Stimulated activated CD8-positive, alpha-beta memory T cell treated with anti-CD3 and anti-CD28 coated beads, Interleukin-4, amount 100 ng/mL, for 48 hours (primary cell): ENCODE measurements at places on chromosomes 1 and 21.
A peak's percentile ranks its signal among the peaks of the same experiment; 100 is the strongest.

- no peak for DNase-seq
Observed at GRCh38 chr1:228846952-228847351, 111.7 kb downstream of the RHOU start.

GRCh38 chr1:41249319-41249718 is 7.2 kb upstream of the SCMH1 start:
- no peak for DNase-seq

- DNase-seq = no peak
Observed at GRCh38 chr1:101280942-101281654, 44.3 kb downstream of the S1PR1 start.

DNA sequence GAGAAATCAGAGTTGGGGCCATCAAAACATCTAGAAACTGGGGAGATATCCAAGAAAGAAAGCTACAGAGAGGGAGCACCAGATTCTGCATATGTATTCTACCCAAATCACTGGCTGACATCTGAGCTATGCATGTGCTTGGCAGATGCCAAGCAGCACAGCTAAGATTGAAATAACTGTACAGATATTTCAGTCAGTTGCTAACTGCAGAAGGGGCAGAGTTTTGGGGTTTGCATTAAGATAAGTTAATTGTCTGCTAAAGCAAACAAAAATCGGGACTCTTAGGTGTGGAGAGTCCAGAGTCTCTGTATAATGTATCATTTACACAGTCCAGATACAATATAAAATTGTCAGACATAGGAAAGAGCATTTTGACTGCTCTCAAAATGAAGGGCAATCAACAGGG is 437.1 kb downstream of the PTBP2 start:
- DNase-seq = no peak

DNA sequence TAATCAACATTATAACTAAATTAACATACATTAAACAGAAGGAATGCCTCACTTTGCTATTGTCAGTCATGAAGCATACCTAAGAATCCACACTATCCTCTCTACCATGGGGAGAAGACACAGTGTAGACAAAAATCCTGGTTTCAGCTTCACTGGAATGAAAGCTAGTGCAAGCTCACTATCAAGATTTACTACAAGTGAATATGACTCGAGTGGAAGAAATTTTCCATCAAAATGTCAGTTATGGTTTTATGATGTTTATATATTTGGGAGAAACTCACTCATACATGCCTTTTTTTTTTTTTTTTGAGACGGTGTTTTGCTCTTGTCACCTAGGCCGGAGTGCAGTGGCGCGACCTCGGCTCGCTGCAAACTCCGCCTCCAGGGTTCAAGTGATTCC is 424.3 kb downstream of the KCNT2 start:
- no peak for DNase-seq

- DNase-seq = peak; percentile 23
Observed at GRCh38 chr1:109918671-109919070, 8.0 kb downstream of the CSF1 start.

- DNase-seq = no peak
Observed at GRCh38 chr1:226644541-226645176, 94.4 kb downstream of the ITPKB start.

DNA sequence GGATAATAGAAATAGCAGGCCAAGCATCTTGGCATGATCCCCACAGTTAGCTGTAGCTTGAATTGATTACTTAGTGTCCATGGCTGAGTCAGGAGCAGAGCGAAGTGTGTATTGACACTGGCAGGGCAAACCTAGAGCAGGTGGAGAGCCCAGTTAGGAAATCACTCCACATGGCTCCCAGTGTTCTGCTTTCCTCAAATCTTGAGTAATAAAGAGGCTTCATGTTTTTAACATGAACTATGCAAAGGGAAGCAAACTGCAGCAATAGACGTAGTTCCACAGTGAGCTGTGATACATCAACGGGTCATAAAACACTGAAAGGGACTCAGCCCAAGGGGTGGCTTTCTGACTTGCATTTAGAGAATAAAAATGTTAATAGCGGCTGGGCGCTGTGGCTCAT is 28.9 kb downstream of the RHEX start:
- no peak for DNase-seq

GRCh38 chr1:167714098-167714438 is 7.7 kb upstream of the MPZL1 start:
- peak; percentile 82 for DNase-seq

DNA sequence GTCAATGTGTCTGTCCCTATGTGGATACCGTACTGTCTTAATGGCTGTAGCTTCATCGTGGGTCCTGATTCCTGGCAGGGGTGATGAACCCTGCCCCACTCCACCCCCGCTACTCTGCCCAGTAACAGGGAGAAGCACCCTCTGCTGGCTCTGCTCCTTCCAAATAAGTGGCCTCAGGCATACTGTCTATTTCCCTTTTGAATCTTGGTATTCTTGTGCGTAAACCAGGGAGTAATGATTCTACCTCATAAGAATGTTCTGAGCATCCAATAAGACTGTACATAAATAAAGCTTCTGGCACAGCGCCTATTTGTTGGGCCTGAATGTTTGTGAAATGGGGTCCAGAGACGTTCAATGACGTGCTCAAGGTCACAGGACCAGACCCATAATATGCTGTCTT is 35.2 kb upstream of the CTPS1 start:
- DNase-seq = no peak

- no peak for DNase-seq
Observed at GRCh38 chr1:51000651-51001050, 30.6 kb downstream of the CDKN2C start.

DNA sequence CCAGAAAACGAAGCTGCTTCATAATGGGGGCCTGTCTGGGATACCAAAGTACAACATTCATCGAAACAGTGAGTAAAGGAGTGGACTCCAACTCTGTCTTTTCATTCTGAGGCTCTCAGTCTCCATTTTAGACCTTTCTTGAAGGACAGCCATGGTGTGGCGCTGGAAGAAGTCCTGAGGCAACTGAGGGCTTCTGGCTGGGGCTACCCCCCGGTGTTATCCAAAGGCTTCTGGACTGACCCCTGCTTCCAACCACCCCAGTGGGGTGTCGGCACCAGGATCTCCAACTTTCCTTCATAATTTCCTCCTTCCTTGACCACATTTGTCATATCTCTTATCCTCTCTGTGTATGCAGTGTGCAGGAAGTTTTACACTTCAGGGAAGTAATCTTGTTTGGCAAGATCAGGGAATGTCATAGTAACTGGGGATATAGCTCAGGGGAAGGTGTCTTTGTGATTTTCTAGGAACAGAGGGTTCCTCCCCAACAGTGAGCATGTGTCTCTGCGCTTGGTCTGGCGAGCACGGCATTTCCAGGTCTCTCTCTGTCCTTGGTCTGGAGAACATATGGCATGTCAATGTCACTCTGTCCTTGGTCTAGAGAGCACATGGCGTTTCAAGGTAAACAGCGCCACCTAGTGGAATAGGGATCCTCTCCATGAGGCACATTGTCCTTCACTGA is 19.4 kb upstream of the BSDC1 start:
- peak; percentile 79 for DNase-seq

DNA sequence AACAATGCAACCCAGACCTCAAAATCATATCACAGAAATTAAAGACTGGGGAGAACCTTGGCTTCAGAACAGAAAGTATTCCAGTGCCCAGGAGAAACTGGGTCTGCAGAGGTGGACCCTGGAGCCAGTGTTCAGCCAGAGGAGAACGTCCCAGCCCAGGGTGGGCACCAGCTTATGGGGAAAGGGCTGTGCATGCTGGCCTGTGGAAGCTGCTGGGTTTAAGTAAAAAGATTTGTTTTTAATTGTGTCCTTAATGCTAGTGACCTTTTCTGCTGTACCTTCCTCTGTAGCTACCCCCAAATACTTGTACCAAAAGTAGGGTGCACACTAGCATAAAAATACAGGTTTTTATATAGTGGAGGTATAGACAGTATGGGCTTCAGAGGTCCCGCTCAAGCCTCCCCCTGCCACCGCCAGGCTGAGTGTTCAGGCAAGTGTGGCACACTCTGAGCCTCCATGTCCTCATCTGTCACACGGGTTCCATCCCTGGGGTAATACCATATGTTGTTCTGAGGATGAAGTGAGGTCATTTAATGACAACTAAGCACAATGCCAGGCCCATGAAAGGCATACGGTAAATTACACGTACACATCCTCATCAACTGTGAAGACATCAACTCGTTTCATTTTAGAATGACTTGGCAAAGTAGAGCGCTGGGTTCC is 47.0 kb downstream of the SLC37A1 start:
- DNase-seq = no peak

GRCh38 chr21:21963911-21964310 is 965.7 kb downstream of the NCAM2 start:
- DNase-seq = no peak

- DNase-seq = no peak
Observed at GRCh38 chr1:25431955-25432719, 1.4 kb downstream of the MACO1 start.

DNA sequence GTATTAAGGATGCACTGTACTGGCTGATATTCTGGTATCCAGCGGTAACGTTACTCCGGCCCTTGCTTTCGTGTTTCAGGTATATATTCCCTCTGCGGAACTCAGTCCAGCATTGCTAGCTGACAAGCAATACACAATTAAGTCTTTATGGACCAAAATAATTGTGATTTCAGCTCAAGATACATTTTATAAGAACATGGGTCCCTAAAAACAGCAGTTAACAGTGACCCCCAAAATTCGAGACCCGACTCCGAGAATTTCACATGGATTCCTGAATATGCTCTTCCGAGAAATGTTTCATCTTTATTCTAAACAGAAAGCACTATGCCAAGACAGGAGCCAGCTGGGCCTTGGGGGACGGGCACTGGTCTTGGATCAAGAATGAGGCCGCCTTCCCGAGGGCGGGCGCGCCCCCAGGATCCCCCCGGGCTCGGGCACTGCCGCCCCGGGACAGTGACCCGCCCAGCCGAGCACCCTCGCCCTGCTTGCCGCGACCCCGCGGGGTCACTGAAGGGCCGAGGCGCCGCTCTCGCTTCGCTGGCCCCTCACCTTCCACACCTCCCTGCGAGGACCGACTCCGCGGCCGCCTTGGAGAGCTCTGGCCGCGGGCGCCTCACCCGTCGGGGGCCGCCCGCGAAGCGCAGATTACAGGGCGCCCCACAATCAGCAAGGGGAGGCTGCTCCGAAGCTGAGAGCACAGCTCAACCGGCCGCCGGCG is 610 bp downstream of the SCYL3 start:
- DNase-seq = peak; percentile 50

GRCh38 chr1:18849261-18849711 is 10.2 kb downstream of the TAS1R2 start:
- DNase-seq = no peak

- no peak for DNase-seq
Observed at GRCh38 chr1:21260405-21261125, 29.7 kb downstream of the ECE1 start.

DNA sequence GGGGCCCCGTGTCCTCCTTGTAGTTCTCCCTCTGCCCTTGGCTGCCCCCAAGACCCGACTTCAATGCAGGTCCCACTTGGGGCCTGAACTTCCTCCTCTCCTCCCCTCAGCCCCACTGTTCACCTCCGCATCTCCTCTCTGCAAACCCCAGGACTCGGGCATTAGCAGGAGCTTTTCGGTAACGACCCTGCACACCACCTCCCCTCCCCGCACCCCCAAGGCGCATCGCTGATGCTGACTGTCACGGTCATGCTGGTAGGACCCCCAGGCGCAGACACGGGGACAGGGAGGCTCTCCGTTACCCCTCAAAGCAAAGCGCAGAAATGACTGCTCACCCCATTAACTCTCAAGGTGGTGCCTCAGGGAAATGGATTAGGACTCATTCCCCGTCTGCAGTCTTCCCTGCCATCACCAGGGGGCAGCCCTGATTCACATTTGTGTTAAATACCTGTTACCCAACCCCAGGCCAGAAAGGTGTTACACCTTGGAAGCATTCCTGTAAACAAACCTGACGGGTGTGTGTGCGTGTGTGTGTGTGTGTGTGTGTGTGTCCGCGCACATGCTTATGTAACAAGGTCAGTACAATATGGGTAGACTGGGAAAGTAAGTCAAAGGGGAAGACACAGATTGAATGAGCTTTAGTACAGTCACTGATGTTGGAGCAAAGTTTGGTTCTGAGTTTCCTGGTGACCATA is 6.4 kb upstream of the GUCA2B start:
- DNase-seq = peak; percentile 84

- DNase-seq = no peak
Observed at GRCh38 chr1:41607808-41608207, 123.3 kb upstream of the EDN2 start.

- peak; percentile 34 for DNase-seq
Observed at GRCh38 chr21:38777531-38777930, 28.2 kb upstream of the ETS2 start.

DNA sequence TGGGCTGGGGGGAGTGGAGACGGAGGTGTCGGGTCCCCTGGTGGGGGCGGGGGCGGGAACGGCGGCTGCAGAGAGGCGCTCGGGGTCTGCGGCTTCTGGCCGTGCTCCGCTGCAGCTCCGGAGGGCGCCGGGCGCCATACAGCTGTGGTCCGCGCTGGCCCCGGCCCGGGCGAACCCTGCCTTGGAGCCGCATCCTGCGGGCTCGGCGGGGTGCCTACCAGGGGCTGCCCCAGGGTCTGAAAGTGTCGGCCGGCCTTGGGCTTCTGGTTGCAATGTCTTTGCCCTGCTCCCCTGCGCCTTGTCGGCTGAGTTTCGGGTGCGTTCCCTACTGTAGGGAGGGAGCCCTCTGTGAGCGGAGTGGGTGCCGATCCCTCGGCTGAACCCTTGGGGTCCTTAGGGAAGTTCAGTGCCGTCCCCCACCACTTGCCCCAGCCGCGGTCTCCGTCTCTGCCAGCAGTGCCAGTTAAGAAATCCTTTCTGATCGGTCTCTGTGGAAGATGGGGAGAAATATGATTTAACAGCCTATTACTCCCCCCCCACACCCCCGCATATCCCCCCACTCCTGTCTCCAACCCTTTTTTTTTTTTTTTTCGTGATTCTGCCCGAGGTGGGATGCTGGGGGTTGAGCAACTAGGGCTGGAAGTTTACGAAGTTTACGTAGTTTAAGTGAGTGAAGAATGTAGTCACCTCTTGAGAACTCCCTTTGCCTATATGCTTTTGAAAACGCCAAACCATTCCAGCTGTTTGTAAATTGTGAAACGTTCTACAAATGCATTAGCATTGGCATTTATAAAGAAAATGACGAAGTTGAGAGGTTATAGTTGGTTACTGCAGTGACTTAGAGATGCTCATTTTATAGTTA is 588 bp downstream of the NEXN start:
- peak; percentile 45 for DNase-seq

- DNase-seq = no peak
Observed at GRCh38 chr1:7424352-7424890, 346.7 kb upstream of the VAMP3 start.

DNA sequence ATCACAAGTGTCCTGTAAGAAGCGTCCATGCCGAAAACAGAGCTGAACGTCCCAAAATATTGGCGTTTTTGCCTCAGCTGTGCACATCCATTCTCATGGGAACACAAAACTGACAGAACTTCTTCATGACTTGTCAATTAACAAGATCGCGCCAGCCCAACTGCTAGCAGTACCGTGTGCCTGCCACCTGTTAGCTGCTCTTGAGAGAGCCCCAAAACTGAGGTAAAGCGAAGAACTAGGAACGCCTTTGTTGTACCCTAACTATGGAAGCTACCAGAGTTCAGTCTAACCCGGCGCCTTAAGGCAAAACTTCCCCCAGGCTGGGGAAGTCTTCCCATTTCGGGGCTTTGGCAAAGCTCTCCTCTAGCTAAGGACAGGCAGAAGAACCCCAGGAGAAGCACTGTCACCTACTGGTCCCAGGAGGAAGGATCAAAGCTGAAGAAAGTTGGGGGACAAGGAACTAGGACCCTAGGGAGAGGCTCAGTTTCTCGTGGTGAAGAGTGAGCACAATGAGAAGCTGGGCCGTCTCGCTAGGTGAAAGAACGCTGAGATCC is 719 bp downstream of the EYA3 start:
- DNase-seq = peak; percentile 35

GRCh38 chr21:41752231-41752681 is 14.6 kb downstream of the RIPK4 start:
- no peak for DNase-seq
